ENCODE measurements at places on chromosomes 1 and 21. TPM values are rescaled to one million over a fixed set of nuclear protein-coding genes. Genes with fewer than 3 reads are reported as not detected.

Gene AADACL4
- total RNA-seq, result not detected

Gene CELA3B
- total RNA-seq, result not detected

Gene CNKSR1
- total RNA-seq, result 19.1 TPM

Gene RAP1GAP
- total RNA-seq, result 1.0 TPM

Gene GBP7
- total RNA-seq, result not detected

Gene TBX15
- total RNA-seq, result not detected

Gene RHD
- not detected for total RNA-seq

Gene GJA5
- 1.8 TPM for total RNA-seq

Gene PADI3
- 5.7 TPM for total RNA-seq

Gene PADI2
- 0.95 TPM for total RNA-seq

Gene CYP4A11
- not detected for total RNA-seq

Gene PTGFR
- 6.0 TPM for total RNA-seq

Gene CD5L
- not detected for total RNA-seq

Gene ACTA1
- not detected for total RNA-seq

Gene ILDR2
- not detected for total RNA-seq

Gene TEX38
- not detected for total RNA-seq

Gene AMPD1
- total RNA-seq, result not detected

Gene MRPL20
- 150 TPM for total RNA-seq

Gene LRRC53
- total RNA-seq, result not detected

Gene CRYAA
- not detected for total RNA-seq

Gene CHD5
- total RNA-seq, result 0.10 TPM

Gene C1orf146
- total RNA-seq, result not detected

Gene ATP6V1G3
- not detected for total RNA-seq

Gene MASP2
- total RNA-seq, result 0.24 TPM

Gene SLC35F3
- 9.4 TPM for total RNA-seq

Gene ADAM15
- 242 TPM for total RNA-seq

Gene ZNF683
- total RNA-seq, result not detected

Gene RGS7
- not detected for total RNA-seq

Gene TAF13
- total RNA-seq, result 65.6 TPM

Gene CCDC30
- total RNA-seq, result 0.54 TPM

Gene CYP4X1
- not detected for total RNA-seq

Gene CSF3R
- total RNA-seq, result not detected

Gene ADAMTS1
- 69.7 TPM for total RNA-seq

Gene IVL
- 2.1 TPM for total RNA-seq

Gene PTPN7
- total RNA-seq, result not detected

Gene DAB1
- total RNA-seq, result not detected

Gene NT5C1A
- not detected for total RNA-seq

Gene BSND
- total RNA-seq, result not detected

Gene METTL18
- 7.0 TPM for total RNA-seq

Gene LCE2A
- total RNA-seq, result 0.71 TPM

Gene GPR37L1
- total RNA-seq, result not detected

Gene CENPF
- 53.0 TPM for total RNA-seq

Gene KRTAP20-1
- not detected for total RNA-seq

Gene PTPN14
- total RNA-seq, result 48.2 TPM

Gene RIPPLY3
- total RNA-seq, result 0.78 TPM

Gene SPRR3
- 0.44 TPM for total RNA-seq

Gene FAM110D
- total RNA-seq, result not detected

Gene OBSCN
- total RNA-seq, result 6.4 TPM

Gene GPR157
- total RNA-seq, result 4.9 TPM

Gene DLGAP3
- not detected for total RNA-seq

Gene FGR
- not detected for total RNA-seq

Gene ANXA9
- 0.95 TPM for total RNA-seq

Measured in foreskin keratinocyte (primary cell).